ENCODE measurements at places on chromosomes 13 and 19. TPM values are rescaled to one million over a fixed set of nuclear protein-coding genes. Genes with fewer than 3 reads are reported as not detected.

DNA sequence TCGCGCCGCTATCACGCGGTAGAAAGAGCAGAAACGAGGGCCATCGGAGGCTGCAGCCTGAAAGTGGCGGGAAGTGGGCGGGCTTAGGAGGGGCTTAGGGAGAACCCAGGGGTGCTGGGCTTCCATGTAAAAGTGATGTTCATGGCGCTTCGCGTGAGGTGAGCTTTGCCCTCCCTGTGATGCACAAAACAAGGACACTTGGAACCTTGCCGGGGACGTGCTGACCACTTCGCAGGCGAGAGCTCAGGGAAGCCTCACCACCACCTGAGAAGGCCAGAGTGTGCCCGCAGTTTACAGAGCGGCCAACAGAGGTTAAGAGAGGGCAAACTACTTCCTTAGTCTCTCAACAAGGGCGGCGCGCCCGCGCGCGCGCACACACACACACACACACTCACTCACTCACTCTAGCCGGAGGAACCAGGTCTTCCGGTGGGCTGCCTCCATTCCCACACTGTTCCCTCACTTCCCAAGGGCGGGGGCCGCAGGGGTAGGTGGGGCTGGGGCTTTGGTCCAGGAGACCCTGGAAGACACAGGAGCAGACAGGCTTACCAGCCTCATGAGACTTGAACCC is 651 bp downstream of the GAPDHS start:
- DNase-seq, result peak; percentile 73

Gene ZNF865
- polyA plus RNA-seq, result 7.1 TPM

Gene ZNF284
- 1.0 TPM for polyA plus RNA-seq

Gene SMIM44
- polyA plus RNA-seq, result not detected

Gene NCAN
- polyA plus RNA-seq, result 0.03 TPM

Gene ZNF799
- 1.7 TPM for polyA plus RNA-seq
